ENCODE measurements at places on chromosomes 7 and 10.

DNA sequence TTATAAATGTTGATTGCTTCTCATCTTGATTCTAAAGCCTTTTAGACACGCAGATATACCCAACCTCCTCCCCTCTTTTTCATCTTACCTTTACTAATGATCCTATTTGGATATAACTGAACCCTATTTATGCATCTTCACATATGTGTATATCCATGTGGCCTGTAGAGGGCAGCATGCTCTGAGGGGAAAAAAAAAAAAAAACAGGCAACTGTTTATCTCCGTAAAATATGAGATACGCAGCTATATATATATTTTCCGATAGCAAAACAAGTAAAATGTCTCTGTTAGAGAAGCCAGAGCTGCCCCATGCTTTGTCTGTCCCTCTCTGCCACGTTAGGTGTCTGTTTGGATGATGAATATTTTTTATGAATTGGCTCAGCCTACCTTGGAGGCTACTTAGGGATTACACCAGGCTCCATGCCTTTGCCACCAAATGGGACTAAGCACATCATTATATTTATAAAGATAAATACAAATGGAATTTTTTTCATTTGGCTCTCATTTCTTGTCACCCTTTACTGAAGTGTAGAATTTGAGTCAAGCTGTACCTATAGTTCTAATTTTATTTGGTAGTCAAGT lies 174.8 kb upstream of the FZD1 start:
- no peak for DNase-seq

DNA sequence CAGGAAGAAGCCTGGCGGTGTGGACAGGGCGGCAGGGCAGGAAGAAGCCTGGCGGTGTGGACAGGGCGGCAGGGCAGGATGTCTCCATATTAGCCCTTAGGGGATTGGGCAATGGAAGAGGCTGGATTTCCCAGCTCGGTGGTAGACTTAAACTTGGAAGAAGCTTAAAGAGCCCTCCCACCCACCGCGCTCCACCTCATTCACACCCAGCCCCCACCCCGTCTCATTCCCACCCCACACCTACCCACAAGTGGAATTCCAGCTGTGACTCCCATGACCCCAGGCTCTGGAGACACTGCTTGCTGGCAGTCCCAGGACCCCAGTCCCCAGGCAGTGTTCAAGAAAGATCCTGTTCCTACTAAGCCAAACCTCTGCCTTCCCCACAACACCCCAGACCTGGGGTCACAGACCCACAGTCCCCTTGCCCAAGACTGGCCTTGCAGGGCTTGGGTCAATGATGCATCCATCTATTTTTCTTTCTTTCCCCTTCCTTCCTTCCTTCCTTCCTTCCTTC lies 34.0 kb downstream of the SPDYE6 start:
- no peak for DNase-seq

DNA sequence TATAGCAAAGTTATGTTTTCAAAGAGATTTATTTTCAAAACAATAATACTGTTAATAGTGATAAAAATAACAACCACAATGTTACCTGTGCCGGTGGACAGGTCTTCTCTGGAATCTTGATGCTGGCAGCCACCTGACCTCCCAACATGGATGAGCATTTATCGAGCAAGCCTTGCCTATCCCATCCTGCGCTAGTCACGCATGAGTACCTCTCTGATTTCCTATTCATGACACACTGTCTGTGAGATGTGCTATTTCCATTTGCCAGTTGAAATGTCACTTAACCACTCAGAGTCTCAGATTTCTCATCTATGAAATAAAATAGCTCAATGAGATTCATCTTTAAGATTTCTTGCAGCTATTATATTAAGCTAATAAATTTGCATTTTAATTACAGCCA lies 341.2 kb upstream of the VWC2 start:
- no peak for DNase-seq

GRCh38 chr10:102815790-102816549 lies 21.2 kb downstream of the CYP17A1 start:
- no peak for DNase-seq

DNA sequence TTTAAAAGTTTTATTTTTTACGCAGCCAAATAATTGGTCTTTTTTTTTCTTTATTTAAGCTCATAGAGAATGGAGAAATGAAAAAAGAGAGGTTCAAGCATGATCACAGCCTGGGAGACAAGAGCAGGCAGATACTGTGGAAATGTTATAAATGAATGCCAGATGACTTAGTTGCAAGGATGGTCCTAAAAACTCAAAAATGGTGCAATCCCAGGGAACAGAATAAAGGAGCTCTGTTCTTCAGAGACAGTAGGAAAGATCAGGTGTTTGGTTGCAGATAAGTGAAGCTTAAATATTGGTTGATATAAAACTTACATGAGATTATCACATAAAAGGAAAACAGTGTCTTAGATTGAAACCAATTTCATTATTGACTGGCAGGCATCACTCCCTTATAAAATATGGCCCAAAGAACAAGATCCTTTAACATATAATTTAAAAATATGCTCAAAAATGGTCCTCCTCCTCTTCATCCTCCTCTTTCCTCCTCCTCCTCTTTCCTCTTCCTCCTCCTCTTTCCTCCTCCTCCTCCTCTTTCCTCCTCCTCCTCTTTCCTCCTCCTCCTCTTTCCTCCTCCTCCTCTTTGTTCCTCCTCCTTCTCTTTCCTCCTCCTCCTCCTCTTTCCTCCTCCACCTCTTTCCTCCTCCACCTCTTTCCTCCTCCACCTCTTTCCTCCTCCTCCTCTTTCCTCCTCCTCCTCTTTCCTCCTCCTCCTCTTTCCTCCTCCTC lies 18.6 kb downstream of the GNAT3 start:
- DNase-seq = no peak

DNA sequence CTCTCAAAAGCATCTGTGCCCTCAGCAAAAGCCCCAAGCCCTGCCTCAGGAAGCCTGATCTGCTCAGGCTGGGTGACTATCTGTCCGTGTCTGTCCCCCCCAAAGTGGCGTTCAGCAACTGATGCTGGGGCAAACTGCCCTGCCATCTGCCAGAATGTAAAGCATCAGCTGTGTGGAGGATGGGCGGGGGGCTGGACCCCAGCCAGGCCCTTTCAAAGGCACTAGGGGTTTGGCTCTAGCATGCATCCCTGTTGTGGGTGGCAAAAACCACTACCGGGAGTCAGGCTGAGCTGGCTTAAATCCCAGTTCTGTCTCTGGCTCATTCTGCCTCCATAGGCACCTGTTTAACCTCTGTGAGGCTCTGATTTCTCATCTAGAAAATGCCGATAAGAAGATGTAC lies 35.5 kb downstream of the GPRIN2 start:
- DNase-seq = no peak

Measured in activated CD8-positive, alpha-beta memory T cell treated with anti-CD3 and anti-CD28 coated beads for 1 hour (primary cell).